Activated CD4-positive, alpha-beta T cell treated with anti-CD3 and anti-CD28 coated beads, Interleukin-2, amount 50 U/mL, for 16 hours (primary cell): ENCODE measurements at places on chromosomes 12 and 14.

GRCh38 chr14:20470603-20470901 lies 1.3 kb downstream of the PNP start:
- DNase-seq = no peak

DNA sequence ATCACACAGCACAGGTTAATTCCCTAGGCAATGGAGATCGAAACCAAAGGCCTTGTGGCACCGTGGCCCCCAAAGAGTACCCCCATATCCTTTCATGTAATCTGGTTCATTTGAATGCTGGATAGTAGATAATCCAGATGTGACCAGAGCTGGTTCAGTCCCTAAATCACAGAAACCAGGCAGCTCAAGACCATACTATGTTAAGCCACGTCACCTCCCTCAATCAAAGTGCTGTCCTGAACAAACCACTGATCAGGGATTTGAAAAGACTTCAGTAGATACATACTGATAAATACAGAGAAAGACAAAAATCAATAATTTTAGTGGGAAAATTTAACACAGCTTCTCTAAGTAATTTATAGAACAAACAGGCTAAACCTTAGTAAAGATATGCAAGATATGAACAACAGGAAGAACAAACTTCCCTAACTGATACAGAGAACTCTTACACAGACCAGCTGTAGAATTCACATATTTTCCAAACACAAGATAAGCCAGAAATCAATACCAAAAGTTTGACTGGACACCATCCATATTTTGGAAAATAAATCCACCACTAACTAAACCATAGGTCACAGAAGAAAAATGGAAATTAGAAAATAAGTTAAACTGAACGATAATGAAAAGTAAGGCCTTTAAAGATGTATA lies 67.1 kb downstream of the BCAT1 start:
- DNase-seq = no peak

GRCh38 chr14:23299986-23300686 lies 2.5 kb downstream of the PPP1R3E start:
- no peak for DNase-seq

DNA sequence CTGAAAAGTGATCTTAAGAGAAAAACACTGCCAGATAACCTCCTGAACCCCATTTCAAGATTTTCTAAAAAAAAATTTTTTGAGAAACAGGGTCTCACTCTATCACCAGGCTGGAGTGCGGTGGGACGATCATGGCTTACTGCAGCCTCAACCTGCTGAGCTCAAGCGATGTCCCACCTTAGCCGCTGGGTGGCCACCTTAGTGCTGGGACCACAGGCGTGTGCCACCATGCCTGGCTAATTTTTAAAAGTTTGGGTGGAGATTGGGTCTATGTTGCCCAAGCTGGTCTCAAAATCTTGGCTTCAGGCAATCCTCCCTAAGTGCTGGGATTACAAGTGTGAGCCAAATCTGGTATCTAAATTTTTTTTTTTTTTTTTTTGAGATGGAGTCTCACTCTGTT lies 3.4 kb downstream of the PNMA1 start:
- DNase-seq = no peak

GRCh38 chr12:108133482-108133881 lies 4.4 kb downstream of the WSCD2 start:
- DNase-seq = no peak

DNA sequence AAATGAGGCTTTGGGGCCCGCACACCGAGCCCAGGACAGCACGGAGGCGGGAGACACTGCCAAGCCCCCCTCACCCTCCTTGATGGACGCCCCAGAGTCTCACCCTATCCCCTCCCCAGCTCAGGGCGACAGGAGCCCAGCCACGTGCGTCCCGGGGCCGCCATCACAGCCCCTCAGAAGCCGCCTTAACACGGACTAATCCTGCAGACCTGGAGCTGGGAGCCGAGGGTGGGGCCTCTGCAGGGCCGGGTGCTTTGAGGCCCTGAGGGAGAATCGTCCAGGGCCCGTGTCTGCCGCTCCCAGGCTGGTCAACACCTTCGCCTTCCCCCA lies 79.7 kb upstream of the FBRSL1 start:
- DNase-seq = no peak

DNA sequence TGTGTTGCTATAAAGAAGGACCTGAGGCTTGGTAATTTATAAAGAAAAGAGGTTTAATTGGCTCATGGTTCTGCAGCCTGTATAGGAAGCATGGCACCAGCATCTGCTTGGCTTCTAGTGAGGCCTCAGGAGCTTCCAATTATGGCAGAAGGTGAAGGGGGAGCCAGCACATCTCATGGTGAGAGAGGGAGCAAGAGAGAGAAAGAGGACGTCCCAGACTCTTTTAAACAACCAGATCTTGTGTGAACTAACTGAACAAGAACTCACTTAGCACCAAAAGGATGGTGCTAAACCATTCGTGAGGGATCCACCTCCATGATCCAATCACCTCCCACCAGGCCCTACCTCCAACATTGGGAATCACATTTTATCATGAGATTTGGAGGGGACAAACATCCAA lies 6.1 kb upstream of the SNAPC1 start:
- no peak for DNase-seq

DNA sequence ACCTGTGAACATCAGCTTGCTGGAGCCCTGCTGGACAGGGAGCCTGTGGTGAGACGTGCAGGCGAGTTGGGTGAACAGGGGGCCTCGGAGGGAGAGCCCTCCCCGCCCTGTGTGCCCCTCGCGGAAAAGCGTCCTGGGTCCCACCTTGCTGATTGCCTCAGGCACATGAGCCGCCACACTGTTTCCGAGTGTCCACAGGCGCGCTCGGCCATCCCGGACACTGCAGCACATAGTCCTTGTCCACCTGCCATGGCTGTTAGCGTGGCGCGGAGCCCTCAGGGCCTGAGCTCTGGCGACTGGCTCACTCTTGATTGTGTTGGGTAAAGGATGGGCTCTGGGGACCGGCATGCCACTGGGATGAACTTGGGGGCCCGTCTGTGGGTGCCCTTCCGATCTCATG lies 40.0 kb downstream of the PACS2 start:
- no peak for DNase-seq

DNA sequence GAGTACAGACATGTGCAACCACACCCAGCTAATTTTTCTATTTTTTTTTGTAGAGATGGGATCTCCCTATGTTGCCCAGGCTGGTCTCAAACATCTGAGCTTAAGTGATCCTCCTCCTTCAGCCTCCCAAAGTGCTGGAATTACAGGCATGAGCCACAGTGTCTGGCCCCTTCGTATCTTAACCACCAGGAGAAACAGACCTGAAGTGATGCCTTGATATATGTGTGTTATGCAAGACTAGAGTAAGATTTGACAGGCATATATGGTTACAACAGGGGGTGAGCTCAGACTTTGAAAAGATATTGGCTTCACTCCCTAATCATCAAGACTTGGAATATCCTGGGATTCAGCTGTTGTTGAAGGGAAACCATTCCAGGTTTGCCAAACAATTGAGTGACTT lies 10.7 kb upstream of the GALNT6 start:
- no peak for DNase-seq

GRCh38 chr12:93417967-93418480 lies 23.7 kb downstream of the UBE2N start:
- DNase-seq = no peak

- no peak for DNase-seq
Measured at GRCh38 chr12:96352161-96352835, 47.9 kb downstream of the CDK17 start.

- no peak for DNase-seq
Measured at GRCh38 chr12:109255377-109255776, 53.7 kb downstream of the FOXN4 start.

DNA sequence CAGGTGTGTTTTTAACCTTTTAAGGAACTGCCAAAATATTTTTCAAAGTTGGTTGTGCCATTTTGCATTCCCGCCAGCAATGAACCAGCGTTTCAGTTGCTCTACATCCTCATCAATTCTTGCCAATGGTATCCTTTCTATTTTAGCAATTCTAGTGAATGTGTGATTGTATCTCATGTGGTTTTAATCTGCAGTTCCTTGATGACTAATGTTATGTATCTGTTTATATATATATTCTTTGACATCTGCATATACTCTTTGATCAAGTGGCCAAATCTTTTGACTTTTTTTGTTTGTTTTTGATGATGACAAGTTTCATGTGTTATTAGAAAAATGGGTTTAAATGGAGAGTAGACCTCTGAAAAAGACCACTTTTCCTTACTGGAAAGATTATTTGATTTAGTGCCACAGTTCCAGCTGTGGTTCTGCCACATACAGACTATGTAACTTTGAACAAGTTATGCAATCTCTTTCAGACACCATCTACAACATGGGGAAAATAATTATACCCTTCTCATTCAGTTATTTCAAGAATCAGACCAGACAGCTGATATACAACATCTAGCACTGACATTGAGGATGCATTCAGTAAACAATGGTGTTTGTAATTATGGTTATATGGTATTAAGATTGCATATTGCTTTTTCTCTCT lies 146.3 kb upstream of the CNOT2 start:
- no peak for DNase-seq

DNA sequence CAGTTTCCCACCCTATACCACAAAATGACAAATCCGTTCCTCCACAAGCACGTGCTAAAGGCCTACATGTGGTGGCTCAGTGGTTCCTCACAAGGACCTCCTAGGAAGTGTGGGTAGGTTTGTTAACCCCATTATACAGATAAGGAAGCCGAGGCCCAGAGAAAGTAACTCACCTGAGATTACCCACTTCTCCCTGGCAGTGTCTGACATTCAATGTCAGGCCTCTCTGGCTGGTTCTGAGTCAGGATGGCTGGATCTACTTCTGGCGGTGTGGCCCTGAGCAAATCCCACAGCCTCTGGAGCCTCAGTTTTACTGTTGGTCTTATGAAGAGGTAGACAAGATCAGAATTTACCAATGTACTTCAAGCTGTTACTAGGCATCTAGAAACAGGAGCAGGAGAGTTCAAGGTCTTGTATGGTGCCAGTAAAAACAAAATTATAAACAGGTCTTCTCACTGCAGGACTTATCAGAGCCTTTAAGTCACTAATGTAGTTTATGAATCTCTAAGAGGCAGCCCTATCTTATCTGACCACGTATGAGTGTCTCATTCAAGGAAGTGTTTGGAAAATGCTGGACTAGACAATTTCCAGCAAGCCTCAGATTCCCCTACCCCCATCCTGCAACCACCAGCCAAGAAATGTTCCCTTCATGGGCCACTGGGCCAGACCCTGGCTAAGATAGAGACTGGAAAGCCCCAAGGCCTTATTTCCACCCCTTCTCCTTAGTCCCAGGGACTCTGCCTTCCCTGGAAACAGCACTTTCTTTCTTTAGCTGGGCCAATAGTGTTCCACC lies 4.2 kb downstream of the HSPB8 start:
- no peak for DNase-seq

DNA sequence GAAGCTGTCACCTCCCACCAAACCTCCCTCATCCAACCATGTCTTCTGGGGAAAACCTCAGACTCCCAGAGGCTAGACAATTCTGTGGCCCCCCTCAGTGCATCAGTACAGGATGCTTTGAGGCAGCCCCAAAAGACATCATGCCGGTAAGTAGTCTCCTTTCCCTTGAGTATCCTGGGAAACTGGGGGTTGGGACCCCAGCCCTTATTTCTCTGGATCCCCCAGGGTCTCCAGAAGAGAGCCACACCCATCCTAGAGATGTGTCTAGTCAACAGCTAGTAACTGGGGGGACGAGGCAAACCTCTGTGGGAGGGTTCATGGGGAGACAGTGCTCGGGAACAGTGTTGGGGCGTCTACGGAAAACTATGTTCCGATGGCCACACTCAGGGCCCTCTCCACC lies 974.2 kb upstream of the TMEM132C start:
- no peak for DNase-seq

DNA sequence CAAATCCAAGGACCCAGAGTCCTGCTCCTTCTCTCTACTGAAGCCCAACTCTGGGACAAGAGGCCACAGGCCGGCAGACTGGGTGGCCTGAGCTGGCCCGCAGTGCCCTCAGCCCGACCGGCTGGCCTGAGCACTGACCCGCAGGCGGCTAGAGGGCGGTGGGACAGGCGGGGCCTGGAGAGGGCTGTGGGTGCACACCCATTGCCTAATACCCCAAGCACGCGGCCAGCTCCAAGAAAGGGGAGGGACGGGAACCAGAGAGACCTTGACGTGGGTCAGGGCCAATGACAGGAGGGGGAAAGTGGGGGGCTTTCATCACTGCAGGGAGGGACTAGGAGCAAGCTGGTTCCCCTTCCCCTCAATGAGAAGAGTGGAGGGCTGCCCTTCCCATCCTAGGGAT lies 2.0 kb upstream of the WNT10B start:
- DNase-seq = no peak

DNA sequence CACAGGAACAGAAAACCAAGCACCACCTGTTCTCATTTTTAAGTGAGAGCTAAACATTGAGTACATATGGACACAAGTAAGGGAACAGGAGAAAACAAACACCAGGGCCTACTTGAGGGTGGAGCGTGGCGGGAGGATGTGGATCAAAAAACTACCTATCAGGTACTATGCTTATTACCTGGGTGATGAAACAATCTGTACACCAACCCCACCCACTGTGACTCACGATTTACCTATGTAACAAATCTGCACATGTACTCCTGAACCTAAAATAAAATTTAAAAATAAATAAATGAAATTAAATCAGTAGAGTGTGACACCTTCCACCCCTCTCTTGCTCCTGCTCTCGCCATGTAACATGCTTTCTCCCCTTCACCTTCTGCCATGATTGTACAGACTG lies 615.5 kb downstream of the RPL10L start:
- DNase-seq = no peak

DNA sequence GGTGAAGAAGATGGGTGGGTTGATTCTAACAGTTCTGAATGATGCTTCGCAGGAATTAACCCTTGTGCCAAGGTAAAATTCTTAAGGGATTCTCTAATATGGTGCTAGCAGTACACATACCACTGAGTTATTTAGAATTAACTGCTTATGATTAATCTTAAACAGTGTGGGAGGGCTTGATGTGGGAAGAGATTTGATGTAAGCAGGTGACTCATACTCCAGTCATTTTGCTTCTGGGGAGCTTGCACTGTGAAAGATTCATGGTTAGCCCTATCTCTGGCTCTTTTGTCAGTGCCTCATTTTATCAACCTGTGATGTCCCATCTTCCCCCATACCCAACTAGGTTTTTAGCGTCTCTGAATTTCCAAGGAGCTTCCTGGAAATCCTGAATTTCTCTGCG lies 83.8 kb downstream of the NRXN3 start:
- DNase-seq = peak; percentile 51

DNA sequence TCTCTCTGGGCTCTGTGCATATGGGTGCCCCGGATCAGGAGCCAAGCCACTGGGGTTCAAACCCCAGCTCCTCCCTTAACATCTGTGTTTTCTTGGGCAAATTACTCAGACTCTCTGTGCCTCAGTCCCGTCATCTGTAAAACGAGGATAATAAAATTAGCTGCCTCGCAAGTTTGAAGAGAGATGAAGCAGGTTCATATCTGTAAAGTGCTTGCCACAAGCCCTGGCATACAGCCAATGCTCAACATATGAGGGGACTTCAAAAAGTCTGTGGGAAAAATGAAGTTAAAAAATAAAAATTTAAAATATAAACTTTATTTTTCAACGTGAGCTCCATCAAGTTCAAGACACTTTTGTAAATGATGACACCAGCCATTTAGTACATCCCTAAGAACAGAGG lies 276.7 kb downstream of the FOXN3 start:
- DNase-seq = no peak

DNA sequence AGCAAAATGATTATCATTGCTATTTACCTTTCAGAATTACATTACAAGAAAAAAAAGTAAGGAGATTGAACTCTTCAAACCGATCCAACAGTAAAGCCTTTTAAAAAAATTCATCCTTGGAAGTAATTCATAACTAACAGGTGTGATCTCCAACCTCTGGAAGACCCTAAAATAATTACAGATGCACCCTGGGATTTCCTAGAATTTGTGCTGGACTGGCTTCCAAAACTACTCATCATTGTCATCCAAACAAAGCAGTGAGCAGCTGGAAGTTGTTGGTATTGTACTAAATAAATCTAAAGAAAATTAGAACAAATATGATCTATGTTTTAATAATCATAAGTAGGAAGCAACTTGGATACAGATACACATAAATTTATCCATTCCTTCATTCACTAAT lies 1.9 kb upstream of the YBX3 start:
- no peak for DNase-seq
